ENCODE measurements at places on chromosomes 13 and 19.

DNA sequence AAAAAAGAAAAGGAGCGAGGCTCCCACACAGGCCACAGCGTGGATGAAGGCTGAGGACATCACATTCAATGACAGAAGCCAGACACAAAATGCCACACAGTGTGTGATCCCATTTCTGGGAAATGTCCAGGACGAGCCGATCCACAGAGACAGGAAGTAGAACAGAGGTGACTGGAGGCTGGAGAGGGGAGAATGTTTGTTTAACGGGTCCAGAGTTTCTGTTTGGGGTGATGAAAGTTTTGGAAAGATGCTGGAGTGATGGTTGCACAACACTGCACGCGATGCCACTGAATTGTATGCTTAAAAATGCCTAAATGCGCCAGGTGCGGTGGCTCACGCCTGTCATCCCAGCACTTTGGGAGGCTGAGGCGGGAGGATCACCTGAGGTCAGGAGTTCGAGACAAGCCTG lies 650 bp upstream of the FUT5 start:
- DNase-seq: no peak

- DNase-seq: no peak
These were observed 22.1 kb upstream of the GGACT start for GRCh38 chr13:100610391-100611347.

- DNase-seq: no peak
These were observed 184.2 kb downstream of the ABCC4 start for GRCh38 chr13:95117092-95117491.

- DNase-seq: no peak
These were observed 104.8 kb downstream of the ZIC5 start for GRCh38 chr13:99866781-99867180.

- peak; percentile 26 for DNase-seq
These were observed 1.5 kb upstream of the MYO1F start for GRCh38 chr19:8578642-8579265.

Data from NCI-H774 (cell line).